ENCODE measurements at places on chromosomes 3 and 15. TPM values are rescaled to one million over a fixed set of nuclear protein-coding genes. Genes with fewer than 3 reads are reported as not detected.

GRCh38 chr3:101964861-101965260 is 115.5 kb downstream of the NFKBIZ start:
- H3K36me3 ChIP-seq = no peaks in the 10 kb centered on the region
- no peak overlapping the region for H3K4me3 ChIP-seq
- H3K27ac ChIP-seq = no peak overlapping the region
- H3K27me3 ChIP-seq = no peaks in the 10 kb centered on the region

The HRG gene
- total RNA-seq = not detected

GRCh38 chr3:14389716-14390115 is 12.7 kb upstream of the SLC6A6 start:
- H3K4me1 ChIP-seq = peaks cover 18% of the 10 kb centered on the region
- DNase-seq = no peak
- no peak overlapping the region for H3K4me3 ChIP-seq
- no peaks in the 10 kb centered on the region for H3K36me3 ChIP-seq
- H3K27me3 ChIP-seq = peaks cover 6% of the 10 kb centered on the region
- no peak overlapping the region for H3K27ac ChIP-seq

- DNase-seq = no peak
- H3K36me3 ChIP-seq = no peaks in the 10 kb centered on the region
- no peaks in the 10 kb centered on the region for H3K27me3 ChIP-seq
- peaks cover 10% of the 10 kb centered on the region for H3K4me1 ChIP-seq
- H3K27ac ChIP-seq = no peak overlapping the region
Measured at GRCh38 chr3:155064920-155065319, 15.2 kb upstream of the MME start.

The CYP1A2 gene
- total RNA-seq = not detected

Data from IMR-90 (cell line).